ENCODE measurements at places on chromosomes 7 and 10.
A peak's percentile ranks its signal among the peaks of the same experiment; 100 is the strongest.

- DNase-seq: no peak
Measured at GRCh38 chr10:21170216-21170615, 273.1 kb upstream of the NEBL start.

- DNase-seq: peak; percentile 16
Measured at GRCh38 chr10:68423522-68423921, 16.4 kb upstream of the RUFY2 start.

DNA sequence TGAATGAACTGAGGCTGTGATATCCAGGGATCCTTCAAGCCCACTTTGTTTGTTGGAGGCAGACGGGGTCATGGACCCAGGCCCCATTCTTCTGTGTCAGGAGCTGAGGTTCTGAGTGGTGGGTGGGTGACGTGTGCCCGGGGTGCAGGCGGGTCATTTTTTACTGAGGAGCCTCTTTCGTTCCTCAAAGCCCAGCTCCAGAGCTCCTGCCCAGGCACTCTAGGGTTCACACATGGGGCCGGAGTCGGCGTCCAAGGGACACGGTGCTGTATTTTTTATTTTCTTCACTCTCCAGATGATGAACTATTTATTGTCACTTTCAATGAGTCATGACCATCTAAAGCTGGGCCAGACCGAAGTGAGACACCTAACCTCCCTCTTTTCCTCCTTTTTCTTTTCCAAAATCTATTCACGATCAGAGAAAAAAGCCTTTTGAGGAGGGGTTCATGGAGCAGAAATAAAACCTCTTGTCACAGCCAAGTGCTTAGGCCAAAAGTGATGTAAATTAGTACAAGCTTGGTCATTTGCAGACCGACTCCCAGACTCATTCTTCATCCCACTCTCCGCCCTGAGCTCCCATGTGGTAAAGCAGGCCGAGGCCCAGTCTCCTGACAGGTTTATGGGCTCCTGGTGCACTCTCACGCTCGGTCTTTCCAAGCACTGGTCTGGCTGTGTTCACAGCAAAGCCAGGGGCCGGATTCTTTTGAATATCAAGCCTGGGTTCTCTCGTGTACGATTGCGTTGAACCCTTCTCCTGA, 41.4 kb upstream of the PITRM1 start:
- DNase-seq: no peak

DNA sequence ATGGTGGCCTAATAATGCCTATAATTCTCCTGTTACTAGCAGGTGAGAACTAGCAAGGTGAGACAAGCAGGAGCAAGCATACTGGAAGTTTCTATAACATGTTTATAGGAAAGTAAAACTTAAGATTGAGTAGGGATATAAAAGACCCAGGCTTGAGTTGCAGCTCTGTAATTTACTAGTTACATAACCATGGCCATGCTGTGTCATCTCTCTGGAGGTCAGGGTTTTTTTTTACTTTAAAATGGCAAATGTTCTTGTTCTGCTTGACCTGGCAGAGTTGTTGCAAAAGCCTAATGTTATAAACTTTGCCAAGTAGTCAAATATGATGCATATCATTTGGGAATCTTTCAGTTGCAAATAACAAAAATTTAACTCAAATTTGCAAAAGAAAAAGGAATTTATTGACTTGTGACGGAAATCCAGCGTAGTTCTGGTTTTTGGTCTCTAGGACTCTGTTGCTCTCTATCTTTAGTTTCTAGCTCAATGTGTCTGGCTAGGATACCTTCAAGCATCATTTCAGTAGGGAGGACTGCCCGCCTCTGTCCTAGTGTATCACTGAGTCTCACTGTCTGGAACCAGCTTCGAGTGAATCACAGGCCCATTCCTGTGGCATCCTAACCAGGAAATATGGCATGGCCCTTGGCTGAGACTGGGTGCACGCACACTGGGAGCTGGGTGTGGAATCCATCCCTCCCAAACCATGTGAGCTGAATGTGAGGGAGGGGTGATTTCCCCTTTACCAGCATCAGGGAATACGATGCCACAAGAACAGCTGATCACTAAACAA, 67.9 kb downstream of the ADAM22 start:
- DNase-seq: no peak

- DNase-seq: no peak
Measured at GRCh38 chr10:96072674-96073073, 29.3 kb downstream of the CCNJ start.

DNA sequence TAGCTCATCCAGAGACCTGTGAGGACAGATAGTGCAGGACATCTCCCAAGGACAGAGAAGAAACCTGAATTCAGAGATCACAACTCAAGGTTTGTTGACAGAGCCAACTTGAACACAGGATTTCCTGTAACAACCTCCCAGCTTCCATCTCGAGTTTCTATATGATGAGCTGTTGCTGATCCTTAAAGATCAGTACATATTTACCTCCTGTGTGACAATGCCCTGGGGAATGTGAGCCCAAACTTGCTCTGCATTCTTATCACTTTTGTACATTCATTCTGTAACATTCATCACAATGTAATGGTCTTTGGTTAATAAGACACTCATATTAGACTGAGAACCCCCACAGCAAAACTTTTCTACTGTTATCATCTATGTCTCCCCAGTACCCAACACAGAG, 468.6 kb downstream of the XPNPEP1 start:
- DNase-seq: no peak

DNA sequence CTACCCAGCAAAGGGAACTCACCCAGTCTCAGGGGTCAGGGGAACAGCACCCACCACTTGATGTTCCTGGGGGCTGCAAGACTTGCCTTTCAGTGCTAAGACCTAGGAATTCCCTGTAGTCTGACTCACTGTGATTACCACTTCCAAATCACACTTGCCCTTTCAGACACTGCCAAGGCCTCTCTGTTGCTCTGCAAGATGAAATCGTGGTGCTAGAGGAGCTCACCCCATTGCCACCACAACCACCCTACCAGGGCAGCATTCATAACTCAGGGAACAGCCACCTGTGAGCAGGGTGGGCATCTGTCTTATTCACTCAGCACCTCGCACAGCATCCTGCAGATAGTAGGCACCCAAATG, 36.5 kb downstream of the XPNPEP1 start:
- DNase-seq: no peak

DNA sequence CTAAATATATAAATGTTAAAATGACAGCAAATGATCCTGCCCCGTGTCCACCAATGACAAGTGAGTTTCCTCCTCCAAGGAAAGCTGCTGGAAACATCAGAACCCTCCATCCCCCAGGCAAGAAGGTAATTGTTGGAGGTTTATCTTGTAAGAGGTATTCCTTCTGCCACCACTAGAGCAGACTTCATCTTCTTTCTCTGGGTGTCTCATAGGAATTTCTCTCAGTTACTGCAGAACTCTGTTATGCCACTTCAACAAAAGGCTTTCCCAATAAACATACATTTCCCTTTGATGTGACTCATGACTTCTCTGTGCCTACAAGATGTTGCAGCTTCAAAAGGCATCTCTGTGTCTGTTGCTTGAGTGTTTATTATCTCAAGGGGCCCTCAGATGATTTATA, 279.1 kb downstream of the BMPER start:
- DNase-seq: no peak

GRCh38 chr10:68938117-68938516, 17.9 kb upstream of the DDX21 start:
- DNase-seq: no peak

Data from activated naive CD4-positive, alpha-beta T cell treated with anti-CD3 and anti-CD28 coated beads, Interleukin-2, amount 50 U/mL, for 72 hours (primary cell).